CD4-positive, CD25-positive, alpha-beta regulatory T cell (primary cell): ENCODE measurements at places on chromosomes 3 and 15. TPM values are rescaled to one million over a fixed set of nuclear protein-coding genes. Genes with fewer than 3 reads are reported as not detected.

The KBTBD13 gene
- not detected for polyA plus RNA-seq

The STIMATE gene
- 15.5 TPM for polyA plus RNA-seq

The TUSC7 gene
- not detected for polyA plus RNA-seq

The SETD2 gene
- polyA plus RNA-seq = 10.4 TPM

The GOLGA8K gene
- not detected for polyA plus RNA-seq

The NR2E3 gene
- not detected for polyA plus RNA-seq

The OR4M2 gene
- polyA plus RNA-seq = not detected

The LRRC3B gene
- polyA plus RNA-seq = not detected

DNA sequence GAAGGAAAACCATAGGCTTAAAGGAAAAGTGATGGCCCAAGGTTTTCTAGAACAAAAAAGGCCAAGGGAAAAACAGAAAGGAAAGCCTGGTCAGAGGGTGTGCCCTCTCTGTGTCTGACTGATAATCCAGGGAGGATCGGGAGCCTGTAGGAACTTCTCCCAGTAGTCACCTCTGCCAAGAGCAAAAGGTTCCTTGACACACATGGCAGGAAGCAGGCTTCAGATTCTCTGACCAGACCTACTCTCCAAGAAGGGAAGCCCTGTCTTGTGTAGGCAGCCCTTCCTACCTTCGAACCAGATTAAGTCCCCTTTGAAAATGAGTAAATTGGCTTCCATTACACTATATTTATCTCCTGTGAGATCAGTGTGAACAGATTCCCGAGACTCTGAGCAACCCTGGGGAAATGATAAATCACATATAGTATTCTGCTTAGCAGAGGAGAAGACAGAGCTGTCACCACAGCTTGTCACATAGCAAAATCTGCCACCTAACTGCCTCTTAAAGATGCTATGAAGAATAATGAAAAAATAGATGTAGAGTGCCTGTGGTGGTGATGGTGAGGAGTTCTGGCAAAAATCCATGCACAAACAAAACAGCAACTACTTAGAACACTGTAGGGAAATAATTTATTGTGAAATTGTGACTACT, 38.8 kb downstream of the PARP14 start:
- DNase-seq = no peak

DNA sequence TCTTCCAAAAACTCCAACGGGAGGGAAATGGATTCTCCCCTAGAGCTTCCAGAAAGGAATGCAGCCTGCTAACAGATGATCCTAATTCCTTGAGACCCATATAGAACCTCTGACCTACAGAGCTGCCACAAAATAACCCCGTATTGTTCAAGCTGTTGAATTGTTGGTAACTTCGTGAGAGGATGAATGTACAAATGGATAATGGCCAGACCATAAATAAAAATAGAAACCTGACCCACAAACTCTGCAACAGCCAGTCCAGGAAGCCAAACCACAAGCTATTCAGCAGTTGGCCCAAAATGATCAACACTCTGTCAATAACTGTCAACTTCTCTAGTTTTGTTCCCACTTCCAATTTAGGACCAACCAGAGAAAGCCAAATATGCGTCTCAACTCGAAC, 414.0 kb upstream of the ZNF717 start:
- no peak for DNase-seq

DNA sequence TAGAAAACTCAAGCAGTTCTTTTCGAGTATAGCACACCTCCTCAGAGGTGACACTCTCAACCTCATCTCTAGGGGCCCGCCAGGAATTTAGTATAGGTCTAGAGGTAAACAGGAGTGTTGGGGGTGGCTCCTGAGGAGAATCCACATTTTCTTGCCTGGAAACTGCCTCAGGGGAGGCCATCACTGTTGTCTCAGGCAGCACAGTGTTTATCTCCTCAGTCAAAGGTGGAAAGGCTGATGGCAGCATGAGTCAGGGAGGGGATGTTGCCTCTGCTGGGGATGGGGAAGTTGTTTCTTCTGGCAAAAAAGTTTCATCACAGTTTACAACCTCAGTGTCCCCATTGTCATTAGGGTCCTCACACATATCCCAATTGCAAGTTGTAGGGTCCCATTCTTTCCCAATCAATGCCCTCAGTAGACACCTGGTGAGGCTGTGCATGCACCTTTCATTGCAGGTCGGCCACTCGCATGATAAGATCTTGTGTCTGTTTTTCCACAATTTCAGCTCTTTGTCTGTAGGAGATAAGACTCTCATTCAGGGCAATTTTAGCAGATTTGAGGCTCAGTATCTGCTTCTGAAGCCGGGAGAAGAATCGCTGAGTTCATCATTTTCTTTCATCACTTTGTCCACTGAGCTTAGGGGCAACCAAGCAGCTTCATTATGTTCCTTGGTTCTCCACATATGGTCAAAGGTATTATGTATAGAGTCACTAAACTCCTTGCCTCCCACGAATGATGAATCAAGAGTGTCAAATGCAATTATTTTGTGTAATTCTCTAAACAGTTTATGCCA, 25.8 kb downstream of the NAALADL2 start:
- no peak for DNase-seq

GRCh38 chr3:64305731-64306130, 80.5 kb upstream of the PRICKLE2 start:
- no peak for DNase-seq

GRCh38 chr15:100889385-100890050, 9.9 kb downstream of the ALDH1A3 start:
- no peak for DNase-seq

DNA sequence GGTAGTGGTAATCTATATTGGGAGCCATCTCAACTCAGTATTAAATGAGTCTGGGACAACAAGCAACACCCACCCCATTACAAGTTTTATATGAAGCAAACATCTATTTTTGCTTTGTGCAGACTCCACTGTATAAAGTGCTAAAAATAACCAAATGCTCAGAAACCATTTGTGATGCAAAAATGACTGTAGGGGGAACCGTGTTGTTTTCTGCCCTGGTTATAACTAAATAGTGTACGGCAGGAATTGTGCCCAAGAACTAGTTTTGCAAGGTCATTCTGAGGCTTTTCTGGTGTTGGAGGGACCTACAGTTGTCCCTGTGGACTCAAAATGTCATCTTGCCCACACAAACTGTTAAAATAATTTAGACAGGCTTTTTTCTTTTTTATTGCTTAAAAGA, 88.3 kb downstream of the ITPR1 start:
- no peak for DNase-seq

DNA sequence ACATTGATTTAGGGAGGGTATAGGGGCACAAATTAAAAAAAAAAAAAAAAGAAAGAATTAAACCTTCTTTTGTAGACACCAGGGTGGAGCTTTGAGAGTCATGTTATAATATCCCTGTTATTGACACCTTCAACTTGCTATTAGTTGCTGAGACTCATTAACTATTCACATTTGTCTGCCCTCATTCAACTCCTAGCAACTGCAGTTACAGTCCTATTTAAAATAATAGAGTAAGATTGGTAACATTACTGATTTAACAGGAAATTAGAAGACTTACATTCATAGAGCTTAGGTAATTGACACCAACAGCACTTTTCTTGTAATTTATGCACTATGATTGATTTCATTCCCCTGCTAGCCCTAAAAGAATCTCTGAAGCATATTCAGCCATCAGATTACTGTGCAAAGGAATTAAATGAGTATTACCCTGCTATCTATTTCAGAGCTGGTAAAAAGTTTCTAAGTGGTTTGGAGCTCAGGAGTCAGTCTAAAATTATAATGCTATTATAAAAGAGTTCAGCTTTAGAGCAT, 148.8 kb upstream of the TBL1XR1 start:
- DNase-seq = no peak

- DNase-seq = no peak
These were observed 28.3 kb upstream of the ADCY5 start for GRCh38 chr3:123476967-123477750.

DNA sequence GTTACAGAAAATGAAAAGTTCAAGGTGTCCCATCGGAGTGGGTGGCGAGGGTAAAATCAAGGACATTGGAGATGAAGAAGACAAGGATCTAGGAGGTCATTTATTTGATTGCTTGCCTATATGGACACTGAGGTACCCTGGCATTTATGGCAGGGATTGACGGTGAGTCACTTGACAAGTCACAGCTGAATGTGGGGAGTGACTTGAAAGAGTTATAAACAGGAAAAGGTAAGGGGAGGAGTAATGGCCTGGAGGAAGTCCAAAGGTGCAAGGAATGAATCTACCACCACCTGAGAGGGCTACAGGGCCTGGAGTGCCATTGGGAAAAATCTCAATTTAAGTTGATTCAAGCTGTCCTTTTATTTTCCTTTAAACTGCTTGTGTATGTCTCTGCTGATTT, 11.8 kb upstream of the SGO1 start:
- no peak for DNase-seq

GRCh38 chr3:25094932-25095685, 333.0 kb upstream of the RARB start:
- DNase-seq = no peak

DNA sequence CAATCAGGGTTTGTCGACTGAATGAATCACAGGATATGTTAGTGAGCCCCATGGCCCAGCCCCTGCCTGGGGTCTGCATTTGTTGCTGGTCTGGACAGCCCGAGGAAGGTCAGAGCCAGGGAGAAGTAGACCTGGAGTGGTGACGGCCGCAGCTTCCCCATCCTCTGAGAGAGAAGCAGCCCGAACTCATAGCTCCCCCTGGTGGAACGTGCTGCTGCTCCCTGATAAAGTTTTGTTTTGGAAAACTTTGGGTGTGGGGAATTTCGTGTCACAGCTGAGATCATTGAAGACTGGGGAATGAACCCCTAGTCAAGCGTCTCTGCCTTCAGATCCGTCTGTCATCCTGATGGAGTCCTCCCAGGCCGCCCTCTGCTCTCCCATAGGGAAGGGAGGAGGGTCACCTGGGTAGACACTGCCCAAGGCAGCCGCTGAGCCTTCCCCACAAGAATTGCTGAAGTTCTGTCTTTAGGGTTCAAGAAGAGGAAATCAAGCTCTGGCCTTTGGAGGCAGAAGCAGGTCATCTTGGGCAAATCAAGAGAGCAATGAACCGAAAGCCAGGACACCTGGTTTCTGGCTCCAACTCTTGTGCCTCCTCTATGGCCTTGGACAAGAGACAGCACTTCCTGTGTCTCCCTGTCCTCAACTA, 60.5 kb downstream of the GLDN start:
- no peak for DNase-seq

DNA sequence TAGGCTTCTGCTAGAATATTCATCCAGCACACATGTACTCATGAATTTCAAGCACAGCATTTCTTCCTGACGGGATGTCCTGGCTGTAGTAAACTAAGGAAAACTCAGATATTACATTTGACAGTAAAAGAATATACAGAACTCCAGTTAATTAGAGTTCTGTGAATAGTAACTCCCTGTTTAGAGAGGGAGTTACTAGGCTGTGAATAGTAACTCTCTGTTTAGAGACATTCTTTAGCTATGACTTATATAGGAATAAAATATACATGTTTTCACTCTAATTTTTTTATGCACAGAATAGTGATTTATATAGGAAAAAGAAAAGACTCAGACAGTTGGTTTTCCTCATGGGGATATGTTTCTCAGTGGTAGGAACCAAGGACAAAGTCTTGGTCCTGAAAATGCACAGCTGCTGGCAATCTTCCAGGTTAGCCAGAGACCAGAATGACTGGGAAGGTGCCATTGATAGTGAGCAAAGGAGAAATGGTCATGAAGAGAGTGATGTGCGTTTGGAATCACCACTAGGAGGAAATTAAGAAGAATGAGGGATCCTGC, 480.7 kb upstream of the THBS1 start:
- DNase-seq = no peak

- DNase-seq = no peak
These were observed 19.2 kb downstream of the ABTB1 start for GRCh38 chr3:127691974-127692373.

- no peak for DNase-seq
These were observed 422.3 kb upstream of the ROBO1 start for GRCh38 chr3:80190051-80190450.

GRCh38 chr3:30625541-30626438, 19.4 kb downstream of the TGFBR2 start:
- DNase-seq = no peak

DNA sequence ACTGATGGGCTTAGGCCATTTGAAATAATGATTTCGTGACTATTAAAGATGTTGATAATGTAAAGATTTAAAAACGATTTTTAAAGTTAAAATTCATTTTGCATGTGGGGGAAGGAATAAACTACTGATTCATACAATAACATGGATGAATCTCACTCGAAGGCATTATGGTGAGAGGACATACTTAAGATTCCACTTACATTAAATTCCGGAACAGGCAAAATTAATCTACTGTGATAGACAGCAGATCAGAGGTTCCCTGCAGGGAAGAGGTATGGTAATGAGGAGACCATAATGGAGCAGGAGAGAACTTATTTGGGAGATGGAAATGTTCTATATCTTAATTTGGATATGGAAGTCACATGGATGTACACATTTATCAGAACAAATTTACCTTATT, 28.4 kb upstream of the RAB6B start:
- DNase-seq = no peak

- DNase-seq = no peak
These were observed 237.7 kb upstream of the WNT5A start for GRCh38 chr3:55724821-55725220.

- peak; percentile 4 for DNase-seq
These were observed 17.6 kb upstream of the ALDH1L1 start for GRCh38 chr3:126197854-126198584.

DNA sequence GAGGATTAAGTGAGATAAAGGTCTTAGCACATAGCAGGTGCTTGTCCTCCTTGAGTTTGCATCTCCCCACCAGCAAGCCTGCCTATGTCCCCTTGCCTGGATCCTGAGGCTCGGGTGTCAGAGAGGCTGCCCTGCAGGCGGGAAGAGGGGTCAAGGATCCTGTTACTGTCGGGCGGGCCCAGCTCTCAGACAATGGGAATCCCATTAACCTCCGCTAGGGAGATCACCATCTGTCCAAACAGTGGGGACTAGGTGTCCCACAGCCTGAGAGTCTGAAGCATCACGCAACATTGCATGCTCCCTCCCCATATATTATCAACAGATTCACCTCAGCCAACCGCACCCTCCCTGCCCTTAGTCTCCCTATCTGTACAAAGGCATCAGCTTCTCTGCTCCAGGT, 151.4 kb downstream of the FBLN2 start:
- DNase-seq = no peak

DNA sequence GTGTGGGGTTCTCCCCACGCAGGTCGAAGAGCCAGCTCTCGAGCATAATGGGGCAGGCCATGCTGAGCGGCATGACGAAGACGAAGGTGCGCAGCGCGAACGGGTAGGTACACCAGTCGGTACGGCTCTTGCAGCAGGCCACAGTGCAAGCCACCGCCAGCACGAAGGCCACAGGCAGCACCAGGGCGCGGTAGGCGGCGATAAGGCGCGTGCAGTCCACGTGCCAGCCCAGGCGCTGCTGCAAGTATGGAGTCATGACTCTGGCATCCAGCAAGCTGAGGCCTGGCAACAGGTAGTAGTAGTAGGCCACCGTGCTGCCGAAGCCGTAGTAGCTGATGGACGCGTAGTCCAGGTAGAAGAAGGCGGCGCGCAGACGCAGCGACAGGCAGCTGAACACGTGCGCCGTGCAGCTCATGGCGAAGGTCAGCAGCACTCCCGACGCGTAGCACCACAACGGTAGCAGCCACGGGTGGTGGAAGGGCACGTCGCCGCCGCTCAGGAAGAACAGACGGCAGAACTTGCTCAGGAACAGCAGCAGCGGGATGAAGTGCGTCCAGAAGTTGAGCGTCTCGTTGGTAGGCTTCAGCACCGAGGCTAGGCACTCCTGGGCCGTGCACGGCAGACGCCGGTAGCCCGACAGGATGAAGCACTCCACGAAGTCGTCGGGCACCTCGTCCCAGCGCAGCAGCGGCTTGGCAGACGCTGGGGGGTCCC, 797 bp downstream of the PAQR9 start:
- no peak for DNase-seq
